ENCODE measurements at places on chromosomes 4 and X.

- DNase-seq: no peak
These were observed 98.2 kb downstream of the AFF1 start for GRCh38 chr4:87032884-87033533.

DNA sequence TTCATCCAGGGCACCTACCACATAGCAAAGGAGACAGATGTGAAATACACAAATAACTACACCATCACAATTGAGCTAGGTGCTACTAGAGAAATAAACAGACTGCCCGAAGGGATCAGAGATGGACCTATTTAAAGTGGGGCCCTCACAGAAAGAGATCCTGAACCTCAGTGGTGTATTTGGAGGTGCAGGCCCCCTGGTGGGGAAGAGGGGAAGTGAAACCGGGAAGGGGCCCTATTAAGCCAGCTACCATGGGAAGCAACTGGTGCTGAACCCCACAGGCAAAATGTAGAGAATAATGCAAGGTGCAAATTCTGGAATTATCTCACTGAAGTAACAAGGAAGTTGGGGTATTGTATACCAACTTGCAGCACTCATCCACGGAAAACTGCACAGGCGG, 78.6 kb upstream of the FAM9A start:
- peak; percentile 5 for DNase-seq

DNA sequence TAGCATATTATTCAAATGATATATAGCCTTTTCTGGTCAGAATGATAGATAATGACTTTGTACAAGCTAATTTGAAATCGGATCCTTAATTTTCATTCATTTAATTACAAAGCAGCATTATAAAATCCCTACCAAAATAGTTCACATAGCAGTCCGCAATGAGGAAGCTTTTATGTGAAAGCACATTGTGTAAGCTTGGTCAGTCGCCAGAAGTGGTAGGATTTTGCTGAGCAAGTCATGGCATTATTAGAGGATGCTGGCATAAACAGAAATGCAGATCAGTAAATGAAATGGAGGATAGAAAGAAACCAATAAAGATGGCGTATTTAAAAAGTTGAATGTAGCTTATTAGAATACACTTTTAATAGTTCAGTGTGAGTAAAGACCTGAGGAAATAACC, 93.2 kb upstream of the DIAPH2 start:
- DNase-seq: no peak

GRCh38 chr4:335515-335914, 2.1 kb upstream of the ZNF141 start:
- no peak for DNase-seq

GRCh38 chrX:111352424-111352823, 59.6 kb downstream of the DCX start:
- DNase-seq: no peak

GRCh38 chrX:30414144-30414543, 105.0 kb upstream of the NR0B1 start:
- no peak for DNase-seq

All from neural crest cell (in vitro differentiated cells).